ENCODE measurements at places on chromosomes 12 and 14. TPM values are rescaled to one million over a fixed set of nuclear protein-coding genes. Genes with fewer than 3 reads are reported as not detected.

DNA sequence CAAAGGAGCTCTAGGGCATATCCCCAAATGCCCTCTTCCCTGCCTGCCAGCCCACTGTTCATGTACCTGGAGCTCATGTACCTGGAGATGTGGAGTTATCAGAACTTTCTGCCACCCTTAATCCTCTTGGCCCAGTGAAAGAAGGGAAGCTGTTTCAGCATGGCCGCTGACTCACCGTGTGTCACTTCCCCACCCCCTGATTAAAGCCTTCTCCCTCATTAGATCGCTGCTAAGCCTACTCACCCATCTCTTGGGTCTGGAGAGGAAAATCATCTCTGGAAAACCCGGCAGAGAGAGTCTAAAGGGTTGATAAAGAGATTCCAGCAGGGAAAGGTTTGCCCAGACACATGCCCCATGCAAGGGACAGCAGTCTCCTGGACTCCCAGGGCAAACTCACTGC is 4.5 kb upstream of the LTBP2 start:
- peak; percentile 55 for DNase-seq

DNA sequence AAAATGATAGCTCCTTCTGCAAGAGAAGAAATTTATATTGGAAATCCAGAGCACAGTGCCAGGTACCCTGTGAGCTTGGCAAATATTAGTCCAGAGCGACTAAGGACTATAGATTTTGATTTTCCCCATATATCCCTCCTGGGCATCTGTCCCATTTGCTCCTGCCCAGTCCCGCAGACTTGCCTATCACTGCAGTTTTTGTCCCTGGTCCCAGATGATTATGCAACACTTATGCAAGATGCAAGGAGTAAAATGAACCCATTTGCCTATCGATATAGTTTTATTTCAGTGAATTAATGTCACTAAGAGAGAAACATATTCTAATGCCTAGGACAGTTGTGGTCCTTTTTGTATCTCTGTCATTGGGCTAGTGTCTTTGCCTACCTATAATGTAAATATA is 215.9 kb upstream of the BMP4 start:
- DNase-seq: no peak

DNA sequence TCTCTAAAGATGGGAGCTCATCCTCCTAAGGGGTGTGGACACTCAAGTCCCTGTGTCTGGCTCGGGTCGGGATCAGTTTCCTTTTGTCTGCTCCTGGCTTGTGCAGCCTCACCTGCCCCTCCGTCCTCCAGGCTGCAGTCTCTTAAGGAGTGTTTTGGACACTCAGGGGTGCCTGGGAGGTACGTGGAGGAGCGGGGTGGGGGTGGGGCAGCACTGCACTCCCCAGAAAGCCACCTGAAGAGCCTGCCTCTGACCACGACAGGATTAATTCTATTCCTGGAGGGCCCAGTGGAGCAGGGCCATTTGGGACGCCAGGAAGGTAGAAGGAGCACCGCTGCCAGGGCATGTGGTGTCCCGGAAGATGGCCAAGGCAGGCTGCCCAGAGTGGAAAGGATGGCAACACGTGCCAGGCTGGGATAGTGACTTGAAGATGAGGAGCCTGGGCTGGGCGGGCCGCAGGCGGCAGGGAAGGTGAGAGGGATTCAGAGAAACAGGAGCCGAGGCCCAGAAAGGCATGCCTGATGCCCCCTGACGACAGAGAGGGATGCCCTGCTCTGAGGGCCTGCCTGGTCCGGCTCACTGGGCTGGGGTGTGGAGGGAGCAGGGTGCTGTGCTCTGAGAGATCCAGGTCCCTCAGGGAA is 14.8 kb upstream of the LRTM2 start:
- no peak for DNase-seq

DNA sequence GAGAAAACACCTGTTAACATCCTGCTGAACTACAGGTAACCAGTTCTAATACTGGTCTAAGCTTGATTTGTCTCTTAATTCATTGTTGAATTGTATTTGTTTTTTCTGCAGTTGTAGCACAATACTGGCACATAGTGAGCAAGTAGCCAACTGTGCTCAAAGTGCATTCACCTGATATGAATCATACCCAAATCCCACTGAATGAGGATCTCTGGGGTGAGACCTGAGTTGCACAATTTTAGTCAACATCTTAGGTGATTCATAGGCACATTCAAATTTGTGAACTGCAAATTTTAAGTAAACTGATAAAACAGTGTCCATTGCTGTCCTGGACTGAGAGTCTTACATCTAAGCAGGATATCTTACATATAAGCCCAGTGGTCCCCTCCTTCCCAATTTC is 12.8 kb downstream of the KCNC2 start:
- DNase-seq: no peak

GRCh38 chr12:77685112-77685511 is 145.6 kb upstream of the NAV3 start:
- peak; percentile 88 for DNase-seq

DNA sequence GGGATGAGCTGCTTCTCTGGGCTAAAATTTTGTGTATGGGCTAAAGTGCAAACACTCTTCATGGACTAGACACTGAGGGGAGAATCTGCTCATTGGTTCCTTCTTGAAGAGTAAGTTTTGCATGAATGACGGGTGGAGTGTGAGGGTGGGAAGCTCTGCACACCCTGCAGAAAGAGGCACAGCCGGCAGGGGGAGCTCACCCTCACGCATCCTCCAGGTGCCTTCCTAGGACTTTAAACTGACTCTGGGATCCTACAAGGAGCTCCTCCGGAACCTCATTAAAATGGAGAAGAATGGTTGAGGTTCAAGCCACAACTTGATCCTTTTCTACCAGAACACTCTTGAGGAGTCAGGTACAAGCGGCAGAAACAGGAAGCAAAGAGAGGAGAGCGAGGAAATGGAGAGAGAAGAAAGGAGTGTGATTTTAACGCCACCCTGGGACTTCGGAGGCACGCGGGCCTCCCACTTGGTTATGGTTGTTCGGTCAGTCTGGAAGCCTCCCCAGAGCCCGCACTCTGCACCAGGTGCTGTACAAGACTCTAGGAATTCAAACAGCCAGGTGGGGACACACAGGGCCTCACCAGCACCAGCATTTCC is 87.5 kb downstream of the SETD3 start:
- peak; percentile 86 for DNase-seq

The KIF21A gene
- 38.7 TPM for total RNA-seq

The ASB2 gene
- 0.42 TPM for total RNA-seq

The LALBA gene
- total RNA-seq: not detected

The CLEC2D gene
- 19.3 TPM for total RNA-seq

The PRB2 gene
- not detected for total RNA-seq

The RNASE9 gene
- not detected for total RNA-seq

The RNASE3 gene
- total RNA-seq: not detected

The KCNMB4 gene
- total RNA-seq: 11.5 TPM

The CCDC38 gene
- total RNA-seq: 0.35 TPM

Data from endodermal cell (in vitro differentiated cells).